ENCODE measurements at places on chromosomes 7 and 10.

GRCh38 chr10:74642901-74643595 is 183.4 kb upstream of the KAT6B start:
- no peak for DNase-seq

DNA sequence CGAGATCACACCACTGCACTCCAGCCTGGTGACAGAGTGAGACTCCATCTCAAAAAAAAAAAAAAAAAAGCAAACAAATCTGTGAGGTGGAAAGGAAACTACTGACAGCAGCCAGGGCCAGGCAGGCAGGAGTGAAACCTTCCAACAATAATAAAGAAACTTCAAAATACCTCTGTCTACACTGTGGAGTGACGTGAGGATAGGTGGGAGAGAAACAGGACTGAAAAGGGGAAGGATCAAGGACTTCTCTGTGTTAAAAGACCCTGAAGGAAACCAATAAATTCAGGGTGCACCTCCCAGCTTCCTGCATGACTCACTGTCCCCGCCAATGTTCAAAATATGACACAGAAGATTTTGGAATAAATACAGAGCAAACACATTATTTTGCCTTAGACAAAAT is 82.9 kb downstream of the KIAA1549 start:
- DNase-seq, result no peak

GRCh38 chr10:119190954-119191785 is 12.6 kb upstream of the PRDX3 start:
- no peak for DNase-seq

DNA sequence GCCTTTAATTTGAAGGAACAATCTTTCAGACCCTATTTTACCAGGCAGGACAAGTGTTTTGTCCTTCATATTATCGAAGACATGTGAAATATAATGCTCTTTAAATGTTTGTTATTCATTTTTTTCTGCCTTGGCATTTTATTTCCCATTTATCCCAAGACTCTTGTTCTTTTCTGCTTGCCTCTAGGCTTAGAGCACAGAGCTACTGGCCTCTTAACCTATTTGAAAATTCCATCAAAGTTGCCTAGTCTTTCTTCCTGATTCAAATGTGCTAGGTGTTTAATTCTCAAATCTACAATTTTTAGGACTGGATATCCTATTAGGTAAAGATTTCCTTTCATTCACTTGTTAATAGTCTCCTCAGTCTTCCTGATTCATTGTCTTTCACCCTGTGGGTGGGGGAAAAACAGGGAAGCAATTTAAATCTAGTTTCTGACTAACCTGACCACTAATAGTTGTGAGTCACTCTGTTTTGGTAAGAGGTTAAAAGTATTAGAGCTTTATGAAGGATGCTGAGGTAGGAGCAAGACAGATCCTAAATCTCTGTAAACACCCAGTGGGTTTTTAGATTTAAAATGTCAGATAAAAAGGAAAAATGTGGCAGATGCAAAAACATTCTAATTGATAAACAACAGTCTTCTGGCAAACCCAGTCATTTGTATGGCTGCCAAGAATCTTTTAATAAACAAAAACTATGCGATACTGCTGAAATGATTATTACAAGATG is 1.5 kb downstream of the LIPK start:
- no peak for DNase-seq

DNA sequence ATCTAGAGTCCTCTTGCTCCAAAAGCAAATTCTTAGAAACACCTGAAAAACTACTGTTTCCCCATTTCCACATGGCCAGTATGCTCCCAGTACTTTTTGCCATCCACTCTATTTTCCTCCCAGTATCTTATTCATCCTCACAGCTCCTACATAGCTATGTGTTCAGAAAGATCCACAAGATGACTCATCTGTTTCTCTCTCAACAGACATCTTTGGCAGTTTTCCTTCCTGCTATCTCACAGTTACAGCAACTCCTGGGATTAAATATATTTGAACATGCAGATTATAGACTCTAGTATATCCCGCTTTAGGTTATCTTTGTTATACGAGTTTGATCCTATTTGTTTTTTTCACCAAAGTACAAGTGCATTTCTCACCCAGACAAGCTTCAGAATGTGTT is 675.6 kb upstream of the POT1 start:
- DNase-seq, result no peak

DNA sequence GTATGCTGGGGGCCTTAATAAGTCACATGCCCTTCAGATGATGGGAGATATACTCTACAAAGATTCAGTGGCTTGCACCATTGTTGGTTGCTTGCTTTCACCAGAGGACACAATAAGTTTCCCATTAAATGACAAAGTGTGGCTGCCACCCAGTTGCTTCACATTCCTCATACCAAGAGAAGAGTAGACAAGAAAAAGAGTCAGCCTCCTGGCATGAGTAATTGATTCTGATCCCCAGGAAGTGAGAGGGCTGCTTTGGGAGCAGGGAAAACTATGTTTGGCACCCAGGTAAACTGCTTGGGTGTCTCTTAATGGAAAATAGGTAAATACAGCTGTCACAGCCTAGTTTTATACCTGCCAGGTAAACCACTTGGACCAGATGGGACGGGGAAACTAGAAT is 66.7 kb upstream of the IL6 start:
- DNase-seq, result no peak

DNA sequence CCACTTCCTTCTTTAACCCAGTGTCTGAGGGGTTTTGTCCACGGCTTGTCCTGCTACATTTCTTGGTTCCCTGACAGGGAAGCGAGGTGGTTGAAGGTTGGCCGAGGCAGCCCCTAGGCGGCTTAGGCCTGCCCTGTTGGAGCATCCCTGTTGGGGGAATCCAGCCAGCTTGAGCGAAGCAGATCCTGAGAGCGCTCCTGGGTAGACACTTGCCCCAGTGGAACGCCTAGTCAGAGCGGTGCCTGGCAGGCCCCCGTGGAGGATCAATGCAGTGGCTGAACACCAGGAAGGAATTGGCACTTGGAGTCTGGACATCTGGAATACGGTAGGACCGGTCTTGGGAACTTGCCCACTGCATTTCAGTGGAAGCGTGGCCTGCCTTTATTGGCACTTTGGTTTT is 32.7 kb upstream of the NRF1 start:
- no peak for DNase-seq

- no peak for DNase-seq
These were observed 16.9 kb downstream of the CPA1 start for GRCh38 chr7:130397051-130397757.

DNA sequence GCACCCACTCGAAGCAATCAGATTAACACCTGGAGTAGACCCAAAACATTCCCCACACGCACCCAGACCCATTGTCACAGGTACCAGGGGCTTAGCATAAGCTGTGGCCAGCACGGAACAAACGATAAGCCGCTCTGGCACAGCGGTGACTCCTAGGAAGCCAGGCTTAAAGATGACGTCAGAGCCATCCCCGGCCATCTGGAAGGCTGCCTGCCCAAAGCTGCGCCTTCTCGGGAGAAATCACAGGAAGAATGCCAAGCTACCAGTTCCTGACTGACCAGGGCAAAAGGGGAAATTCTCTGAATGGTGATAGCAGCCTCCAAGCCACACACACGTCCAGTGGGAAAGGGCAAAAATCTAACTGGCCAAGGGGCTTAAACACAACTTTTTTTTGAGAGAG is 13.0 kb upstream of the WIPI2 start:
- DNase-seq, result no peak

DNA sequence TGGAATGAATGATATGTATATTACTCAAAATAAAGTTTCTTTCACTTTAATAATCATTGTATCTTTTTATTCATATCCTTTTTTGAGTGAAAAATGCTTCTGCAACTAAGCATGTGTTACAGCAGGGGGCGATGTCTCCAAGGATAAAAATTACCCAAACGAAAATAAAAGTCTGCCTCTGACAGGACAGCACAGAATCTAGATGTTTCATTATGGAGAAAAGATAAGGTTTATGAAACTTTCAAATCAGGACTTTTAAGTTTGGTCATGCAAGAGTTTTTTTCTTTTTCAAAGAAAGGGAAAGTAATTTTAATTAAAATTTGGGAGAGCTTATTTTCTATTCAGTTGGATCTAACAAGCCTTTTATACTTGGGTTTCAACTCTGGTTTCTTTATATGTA is 48.4 kb downstream of the TES start:
- no peak for DNase-seq

GRCh38 chr10:61919646-61920215 is 18.2 kb downstream of the ARID5B start:
- DNase-seq, result no peak

DNA sequence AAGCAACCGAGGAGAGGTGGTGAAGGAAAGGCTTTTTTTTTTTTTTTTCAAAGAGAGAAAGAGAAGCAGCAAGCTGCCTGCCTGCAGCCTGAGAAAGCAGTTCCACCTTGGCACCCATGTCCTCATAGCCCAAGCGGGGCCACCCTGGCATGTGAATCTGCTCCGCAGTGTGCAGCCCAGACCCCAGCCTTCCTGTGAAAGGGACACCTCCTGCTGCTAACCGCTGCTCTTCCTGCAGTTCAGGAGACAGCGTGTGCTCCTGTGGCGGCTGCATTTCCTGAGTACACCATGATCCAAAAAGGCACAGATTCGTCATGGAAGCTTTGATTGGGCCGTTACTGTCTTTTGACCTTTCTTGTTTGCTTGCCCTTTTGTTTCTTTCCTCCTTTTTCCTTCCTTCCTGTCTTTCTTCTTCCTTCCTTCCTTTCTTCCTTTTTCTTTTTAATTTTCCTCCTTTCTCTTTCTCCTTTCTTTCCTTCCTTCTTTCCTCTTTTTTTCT is 38.1 kb downstream of the IKZF1 start:
- DNase-seq, result no peak

- no peak for DNase-seq
These were observed 1.1 kb downstream of the RABGEF1 start for GRCh38 chr7:66741710-66742049.

- no peak for DNase-seq
These were observed 30.5 kb downstream of the NSUN6 start for GRCh38 chr10:18620856-18621255.

Data from stimulated activated CD4-positive, alpha-beta T cell treated with anti-CD3 and anti-CD28 coated beads, Interleukin-1b, Interleukin-23, amount 100 ng/mL, for 1 hour (primary cell).